Stimulated activated CD4-positive, alpha-beta T cell treated with anti-CD3 and anti-CD28 coated beads, Interleukin-1b, Interleukin-23, amount 100 ng/mL, for 24 hours (primary cell): ENCODE measurements at places on chromosomes 16 and 17.

- no peak for DNase-seq
Observed at GRCh38 chr16:11046382-11046931, 102.1 kb downstream of the CLEC16A start.

- no peak for DNase-seq
Observed at GRCh38 chr16:66469291-66469946, 42.3 kb downstream of the BEAN1 start.

GRCh38 chr16:29837841-29838240 is 17.6 kb downstream of the MVP start:
- no peak for DNase-seq

GRCh38 chr17:66807182-66807581 is 27.7 kb upstream of the CACNG5 start:
- DNase-seq: no peak

- DNase-seq: no peak
Observed at GRCh38 chr16:5738586-5738985, 641.0 kb upstream of the EEF2KMT start.

DNA sequence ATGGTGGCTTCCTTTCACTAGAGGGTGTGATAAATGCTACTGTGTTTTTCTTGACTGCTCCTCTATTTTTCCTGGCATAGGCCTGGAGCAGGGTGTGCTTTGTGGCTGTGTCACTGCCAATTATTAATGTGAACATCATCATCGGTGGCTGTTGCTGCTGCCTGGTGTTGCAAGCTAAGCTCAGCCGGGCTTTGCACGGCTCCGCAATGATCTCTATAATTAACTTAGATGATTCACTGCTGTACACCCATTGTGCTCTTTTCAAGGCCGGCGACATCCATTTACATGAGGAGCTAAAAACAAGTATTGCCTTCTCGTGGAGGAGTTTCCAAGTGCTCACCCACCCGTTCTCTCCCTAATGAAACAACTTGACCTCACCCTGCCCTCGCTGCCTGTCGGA is 160.1 kb upstream of the IRX3 start:
- DNase-seq: no peak

- no peak for DNase-seq
Observed at GRCh38 chr16:80006241-80007215, 406.0 kb upstream of the MAF start.

- no peak for DNase-seq
Observed at GRCh38 chr17:74737299-74738050, 419 bp downstream of the RAB37 start.

DNA sequence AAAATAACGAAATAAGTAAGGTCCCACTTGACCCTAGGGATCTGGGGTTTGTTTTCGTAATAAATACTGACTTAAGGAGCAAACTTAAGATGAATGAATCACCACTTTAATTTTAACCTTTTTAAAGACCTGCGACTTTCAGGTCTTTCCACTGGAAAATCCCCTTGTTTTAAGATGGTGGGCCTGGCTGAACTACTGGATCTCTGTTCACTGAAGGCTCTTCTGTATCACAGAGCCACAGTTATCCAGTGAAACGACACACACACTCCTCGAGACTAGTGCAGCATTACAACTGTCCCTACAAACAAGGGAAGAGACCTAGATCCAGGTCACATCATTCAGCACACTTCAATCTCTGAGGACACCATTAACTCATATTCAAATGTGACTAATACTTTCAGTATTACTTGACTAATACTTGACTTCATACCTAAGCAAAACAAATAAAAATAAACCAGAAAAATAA is 299.0 kb downstream of the CEP112 start:
- no peak for DNase-seq

- DNase-seq: no peak
Observed at GRCh38 chr17:50665838-50666237, 31.2 kb downstream of the ABCC3 start.

- DNase-seq: no peak
Observed at GRCh38 chr17:77022766-77023165, 118.0 kb upstream of the SEC14L1 start.

- DNase-seq: no peak
Observed at GRCh38 chr16:68136515-68136914, 51.3 kb downstream of the NFATC3 start.

DNA sequence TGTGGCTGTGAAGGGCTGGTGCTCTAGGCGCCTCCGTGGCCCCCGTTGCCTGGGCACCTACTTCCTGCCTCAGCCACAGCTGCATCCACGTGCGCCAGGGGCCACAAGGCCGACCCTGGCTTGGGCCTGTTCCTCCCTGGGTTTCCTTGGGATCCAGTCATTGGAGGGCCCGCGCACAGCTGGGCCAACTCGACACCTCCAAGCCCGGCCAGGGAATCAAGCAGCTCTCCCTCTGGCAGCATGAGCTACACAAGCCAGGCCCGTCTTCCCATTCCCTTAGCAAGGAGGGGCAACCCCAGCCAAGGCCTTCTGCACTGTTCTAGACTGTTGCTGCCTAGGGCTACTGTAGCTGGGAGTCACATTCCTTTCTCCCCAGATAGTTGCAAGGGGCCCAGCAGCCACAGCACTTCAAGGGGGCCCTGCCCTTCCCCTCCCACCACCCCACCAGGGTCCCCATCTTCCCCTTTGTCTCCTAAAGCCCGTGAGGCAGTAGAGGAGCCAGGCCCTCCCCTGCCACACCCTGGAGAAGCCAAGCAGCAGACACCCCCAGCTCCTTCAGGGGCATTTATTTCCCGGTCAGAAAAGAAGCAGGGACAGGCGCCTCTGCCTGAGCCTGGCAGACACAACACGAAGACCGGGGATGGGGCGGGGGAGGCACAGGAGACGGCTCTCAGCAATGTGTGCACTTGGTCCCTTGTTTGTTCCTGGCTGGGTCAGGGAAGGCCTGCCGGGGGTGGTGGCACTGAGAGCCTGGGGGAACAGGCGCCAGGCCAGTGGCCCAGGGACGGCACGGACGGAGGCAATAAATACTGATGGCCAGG is 3.8 kb downstream of the ARHGDIA start:
- no peak for DNase-seq

DNA sequence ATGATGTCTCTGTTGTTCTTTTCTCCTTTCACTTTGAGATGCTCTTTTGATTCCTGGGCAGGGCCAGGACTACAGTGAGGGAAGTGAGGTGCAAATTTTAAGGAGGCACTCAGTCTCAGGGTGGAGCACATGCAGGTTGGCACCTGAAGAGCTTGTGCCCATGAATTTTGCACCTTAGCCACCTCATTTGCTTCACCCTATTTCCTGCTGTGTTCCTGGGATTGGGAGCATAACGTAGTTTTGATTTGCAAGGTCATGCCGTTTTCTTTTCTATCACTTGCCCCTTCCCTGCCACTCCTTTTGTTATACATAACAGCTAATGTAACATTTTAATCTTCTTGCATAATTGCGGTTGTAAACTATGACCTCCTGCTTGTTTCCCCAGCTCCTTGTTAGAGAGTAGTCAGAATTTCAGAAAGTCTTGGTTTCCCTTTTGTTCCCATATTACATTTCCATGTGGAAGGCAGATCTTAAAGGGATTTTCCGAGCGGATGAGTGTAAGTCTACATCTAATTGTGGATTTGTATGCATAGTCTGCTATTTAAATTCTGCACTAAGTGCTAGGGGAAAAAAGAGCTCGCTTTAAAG is 9.8 kb downstream of the PMFBP1 start:
- DNase-seq: no peak

DNA sequence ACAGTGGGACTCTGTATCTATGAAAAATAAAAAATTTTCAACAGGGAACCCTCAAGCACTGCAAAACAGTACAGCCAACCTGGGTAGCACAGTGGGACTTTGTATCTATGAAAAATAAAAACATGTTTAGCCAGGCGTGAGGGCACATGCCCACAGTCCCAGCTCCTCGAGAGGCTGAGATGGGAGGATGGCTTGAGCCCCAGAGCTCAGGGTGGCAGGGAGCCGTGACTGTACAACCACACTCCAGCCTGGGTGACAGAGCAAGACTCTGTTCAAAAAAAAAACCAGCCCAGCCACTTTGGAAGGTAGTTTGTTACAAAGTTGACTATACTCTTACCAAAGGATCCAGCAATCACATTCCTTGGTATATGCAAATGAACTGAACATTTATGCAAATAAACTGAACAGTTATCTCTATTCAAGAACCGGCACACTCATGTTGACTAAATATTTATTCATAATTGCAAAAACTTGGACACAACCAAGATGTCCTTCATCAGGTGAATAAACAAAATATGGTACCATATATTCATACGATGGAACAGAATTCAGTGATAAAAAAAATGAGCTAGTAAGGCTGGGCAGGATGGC is 5.2 kb downstream of the RPH3AL start:
- no peak for DNase-seq

DNA sequence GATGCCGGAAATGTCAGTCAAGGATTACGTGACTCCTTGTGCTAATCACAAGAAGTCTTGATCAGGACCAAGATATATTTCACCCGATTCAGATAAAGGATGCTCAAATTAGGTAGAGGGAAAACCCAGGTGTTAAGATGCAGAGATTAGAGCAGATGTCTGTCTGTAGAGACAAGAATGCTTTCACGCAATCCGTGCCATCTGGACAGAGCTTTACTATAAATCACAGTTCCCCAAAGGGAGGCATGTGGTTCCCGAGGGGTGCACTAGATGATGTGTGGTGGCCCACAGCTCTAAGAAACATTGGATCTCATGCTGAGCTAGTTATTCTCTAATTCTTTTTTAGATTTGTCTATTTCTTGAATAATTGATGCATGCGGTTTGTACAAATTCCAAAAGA is 9.8 kb upstream of the MAP3K14 start:
- no peak for DNase-seq

GRCh38 chr17:33052856-33053255 is 61.2 kb downstream of the SPACA3 start:
- DNase-seq: no peak

DNA sequence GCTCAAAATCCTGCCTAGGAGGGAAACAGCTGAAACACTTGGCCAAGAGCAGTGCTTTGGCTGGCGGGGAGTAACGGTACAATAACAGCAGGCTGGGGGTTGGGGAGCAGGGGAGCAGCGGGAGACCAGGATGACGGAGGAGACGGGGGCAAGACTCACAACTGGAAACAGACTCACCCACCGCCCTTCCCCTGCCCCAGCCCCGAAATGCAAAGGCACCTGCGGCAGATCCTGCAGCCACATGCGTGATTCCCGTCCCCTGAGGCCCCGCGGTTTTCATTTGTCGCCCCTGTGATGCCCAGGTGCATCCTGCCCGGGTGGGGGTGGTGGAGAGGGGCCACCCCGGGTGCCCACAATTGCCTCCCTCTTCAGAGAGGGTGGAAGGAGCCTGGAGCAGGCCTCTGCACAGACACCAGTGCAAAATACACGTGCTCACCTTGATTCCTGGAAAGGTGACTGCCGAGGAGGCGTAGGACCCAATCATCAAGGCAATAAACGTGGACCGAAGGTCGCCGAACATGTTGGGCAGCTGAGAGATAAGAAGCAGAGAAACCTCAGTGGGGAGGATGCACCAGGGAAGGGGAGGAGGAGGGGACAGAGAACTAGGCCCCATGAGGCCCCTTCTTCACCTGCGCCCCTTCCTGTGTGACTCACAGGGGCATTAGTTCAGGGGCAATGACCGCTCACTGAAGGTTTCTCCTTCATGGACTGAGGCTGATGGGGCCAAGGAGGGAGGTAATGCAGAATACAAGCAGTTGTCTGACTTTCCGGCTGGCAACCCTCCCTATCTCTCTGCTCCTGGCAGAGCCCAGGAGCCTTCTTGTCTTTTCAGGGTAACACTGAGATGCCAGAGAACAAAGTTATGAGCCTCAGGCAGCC is 30.4 kb upstream of the PITPNA start:
- DNase-seq: no peak
